ENCODE measurements at places on chromosomes 5 and 9.

GRCh38 chr5:112784726-112785125, 47.0 kb downstream of the APC start:
- peaks cover 5% of the 10 kb centered on the region for H3K36me3 ChIP-seq
- H3K4me1 ChIP-seq, result no peaks in the 10 kb centered on the region
- H3K27me3 ChIP-seq, result no peaks in the 10 kb centered on the region
- DNase-seq, result no peak
- H3K4me3 ChIP-seq, result no peak overlapping the region

- DNase-seq, result no peak
- H3K27ac ChIP-seq, result no peak overlapping the region
- H3K4me1 ChIP-seq, result no peaks in the 10 kb centered on the region
- H3K4me3 ChIP-seq, result no peak overlapping the region
These were observed 8.9 kb downstream of the RECK start for GRCh38 chr9:36045610-36046009.

- no peaks in the 10 kb centered on the region for H3K36me3 ChIP-seq
- peaks cover 9% of the 10 kb centered on the region for H3K4me1 ChIP-seq
- no peak for DNase-seq
These were observed 605 bp upstream of the DBN1 start for GRCh38 chr5:177474002-177474476.

GRCh38 chr9:90099262-90099963, 494.6 kb downstream of the GADD45G start:
- no peak overlapping the region for H3K4me3 ChIP-seq
- H3K27me3 ChIP-seq, result no peaks in the 10 kb centered on the region
- no peaks in the 10 kb centered on the region for H3K4me1 ChIP-seq
- DNase-seq, result no peak
- no peak overlapping the region for H3K27ac ChIP-seq
- H3K36me3 ChIP-seq, result no peaks in the 10 kb centered on the region

- H3K4me1 ChIP-seq, result no peaks in the 10 kb centered on the region
- H3K36me3 ChIP-seq, result no peaks in the 10 kb centered on the region
- H3K27ac ChIP-seq, result no peak overlapping the region
- H3K27me3 ChIP-seq, result no peaks in the 10 kb centered on the region
These were observed 123.7 kb downstream of the SNCAIP start for GRCh38 chr5:122435761-122436160.

DNA sequence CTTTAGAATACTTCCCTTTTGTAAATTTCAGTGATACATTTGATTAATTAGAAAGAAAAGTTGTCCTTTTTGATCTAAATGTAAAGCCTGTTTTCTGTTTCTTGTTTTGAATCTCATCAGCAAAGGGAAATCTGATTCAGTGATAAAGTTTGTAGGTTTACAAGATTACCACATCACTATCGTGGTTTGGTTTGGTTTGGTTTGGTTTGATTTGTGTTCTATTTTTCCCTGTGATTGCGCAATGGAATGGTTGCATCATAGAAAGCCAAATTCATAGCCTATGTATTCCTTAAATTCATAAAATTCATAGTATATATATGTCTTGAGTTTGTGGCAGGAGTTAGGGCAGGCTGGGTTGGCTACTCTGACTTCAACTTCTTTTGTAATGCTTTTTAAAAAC, 15.2 kb downstream of the SRFBP1 start:
- H3K4me3 ChIP-seq, result no peak overlapping the region
- H3K36me3 ChIP-seq, result no peaks in the 10 kb centered on the region
- no peak for DNase-seq
- no peaks in the 10 kb centered on the region for H3K4me1 ChIP-seq

GRCh38 chr9:19660019-19660418, 128.8 kb downstream of the SLC24A2 start:
- H3K27ac ChIP-seq, result no peak overlapping the region
- H3K27me3 ChIP-seq, result no peaks in the 10 kb centered on the region
- no peaks in the 10 kb centered on the region for H3K36me3 ChIP-seq
- DNase-seq, result no peak
- no peak overlapping the region for H3K4me3 ChIP-seq

DNA sequence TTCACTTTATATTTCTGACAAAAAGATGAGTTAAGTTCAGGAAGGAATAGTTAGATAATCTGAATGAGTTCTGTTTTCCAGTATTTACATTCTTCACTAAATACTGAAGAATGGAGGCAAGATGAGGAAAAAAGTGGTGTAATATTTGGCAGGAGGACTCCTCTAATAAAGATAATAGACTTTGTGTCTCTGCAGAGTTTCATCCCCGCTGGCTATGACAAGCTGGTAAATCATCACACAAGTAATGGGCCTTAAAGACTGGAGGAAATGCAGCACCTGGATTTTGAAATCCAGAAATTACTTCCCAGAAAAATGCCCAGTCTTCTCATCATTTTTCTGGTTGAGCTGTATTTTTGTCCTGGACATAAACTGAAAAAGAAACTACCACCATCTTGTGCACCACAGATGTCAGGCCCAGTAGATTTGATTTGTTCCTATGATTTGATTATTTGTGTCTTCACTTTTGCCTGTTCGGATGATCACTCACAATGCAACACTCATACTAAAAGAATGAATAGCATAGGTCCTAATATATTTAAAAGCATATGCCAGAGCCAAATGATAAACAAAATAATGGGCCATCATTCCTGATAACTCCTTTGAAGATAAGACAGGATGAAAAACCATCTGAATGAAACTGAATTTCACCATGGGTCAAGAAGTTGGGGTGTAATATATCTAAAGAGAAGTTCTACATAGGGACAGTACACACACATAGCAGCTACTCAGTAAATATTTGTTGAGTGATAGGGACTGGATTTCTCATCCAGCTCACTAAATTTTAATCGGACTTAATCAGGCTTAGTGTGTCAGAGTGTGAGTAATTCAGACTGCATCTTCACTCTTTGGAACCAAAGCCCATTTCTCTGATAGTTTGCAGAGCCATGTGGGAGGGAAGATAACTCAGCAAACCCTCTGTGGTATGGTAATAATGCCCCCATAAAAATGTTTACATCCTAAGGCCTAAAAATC, 200.5 kb downstream of the HINT1 start:
- H3K36me3 ChIP-seq, result no peaks in the 10 kb centered on the region
- H3K27ac ChIP-seq, result no peak overlapping the region
- no peaks in the 10 kb centered on the region for H3K27me3 ChIP-seq
- no peaks in the 10 kb centered on the region for H3K4me1 ChIP-seq

- H3K4me3 ChIP-seq, result no peak overlapping the region
- DNase-seq, result no peak
- H3K36me3 ChIP-seq, result no peaks in the 10 kb centered on the region
- H3K27ac ChIP-seq, result no peak overlapping the region
- no peaks in the 10 kb centered on the region for H3K27me3 ChIP-seq
- no peaks in the 10 kb centered on the region for H3K4me1 ChIP-seq
These were observed 402.4 kb downstream of the ARHGEF28 start for GRCh38 chr5:74028406-74028805.

- no peak for DNase-seq
- no peaks in the 10 kb centered on the region for H3K4me1 ChIP-seq
- H3K36me3 ChIP-seq, result no peaks in the 10 kb centered on the region
These were observed 148.6 kb upstream of the PPP1R26 start for GRCh38 chr9:135330685-135331590.

DNA sequence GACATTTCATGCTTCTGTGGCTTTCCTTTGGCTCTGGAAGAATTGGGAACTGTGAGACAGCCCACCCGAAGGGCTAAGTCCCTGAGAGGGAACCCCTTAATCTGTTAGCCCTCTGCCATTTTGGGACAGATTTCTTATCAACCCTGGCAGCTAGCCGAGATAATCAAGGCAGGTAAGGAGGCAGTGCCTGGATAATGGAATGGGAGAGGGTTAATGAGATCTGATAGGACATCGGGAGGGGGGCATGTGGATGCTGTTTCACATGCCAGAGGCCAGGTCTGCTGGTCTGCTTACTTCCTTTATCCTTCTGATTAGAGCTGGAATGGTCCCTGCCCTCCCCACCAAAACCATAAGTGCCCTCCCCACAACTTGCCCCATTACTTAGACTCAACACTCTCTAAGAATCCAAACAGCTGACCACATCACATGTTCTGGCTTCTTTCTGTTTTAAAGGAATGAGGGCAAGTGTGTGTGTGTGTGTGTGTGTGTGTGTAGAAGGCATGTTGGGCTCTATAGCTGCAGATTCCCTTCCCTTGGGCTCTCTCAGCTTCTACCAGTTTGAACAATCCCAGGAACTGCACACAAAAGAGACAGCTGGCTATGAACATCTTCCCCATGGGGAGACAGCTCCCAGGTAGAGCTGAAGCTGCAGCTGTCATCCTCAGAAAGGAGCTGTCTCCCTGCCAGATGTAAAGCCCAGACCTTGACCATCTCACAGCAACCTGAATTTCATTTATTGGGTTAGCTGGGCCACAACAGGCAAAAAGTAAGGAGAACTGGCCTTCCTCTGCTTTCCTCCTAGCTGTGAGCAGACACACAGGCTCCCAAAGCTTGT, 221.3 kb downstream of the PIK3R1 start:
- no peak overlapping the region for H3K4me3 ChIP-seq
- no peaks in the 10 kb centered on the region for H3K4me1 ChIP-seq
- no peaks in the 10 kb centered on the region for H3K36me3 ChIP-seq
- DNase-seq, result no peak
- no peaks in the 10 kb centered on the region for H3K27me3 ChIP-seq
- H3K27ac ChIP-seq, result no peak overlapping the region

DNA sequence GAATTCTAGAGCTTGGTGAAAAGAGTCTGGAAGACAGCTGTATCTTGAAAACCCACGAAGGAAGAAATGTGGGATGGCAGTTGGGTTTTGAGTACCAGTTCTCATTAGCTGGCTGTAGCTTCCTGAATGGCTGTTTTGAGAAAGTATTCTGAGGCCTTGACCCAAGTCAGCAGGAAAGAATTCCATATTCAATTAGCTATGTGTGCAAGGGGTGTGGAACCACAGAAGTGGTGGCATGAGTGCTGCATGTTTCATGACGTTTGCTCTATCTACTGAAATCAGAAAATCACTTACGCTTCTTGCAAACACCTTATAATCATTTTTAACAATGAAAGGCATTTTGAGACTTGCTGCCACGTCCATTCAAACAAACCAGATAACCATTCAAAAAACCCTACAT, 69.1 kb downstream of the TRPM3 start:
- DNase-seq, result no peak
- H3K4me3 ChIP-seq, result no peak overlapping the region
- H3K36me3 ChIP-seq, result no peaks in the 10 kb centered on the region
- no peaks in the 10 kb centered on the region for H3K4me1 ChIP-seq
- H3K27ac ChIP-seq, result no peak overlapping the region

- H3K27ac ChIP-seq, result no peak overlapping the region
- no peaks in the 10 kb centered on the region for H3K36me3 ChIP-seq
- H3K4me3 ChIP-seq, result no peak overlapping the region
- no peaks in the 10 kb centered on the region for H3K4me1 ChIP-seq
- no peaks in the 10 kb centered on the region for H3K27me3 ChIP-seq
These were observed 326.7 kb downstream of the PIK3R1 start for GRCh38 chr5:68542207-68542606.

DNA sequence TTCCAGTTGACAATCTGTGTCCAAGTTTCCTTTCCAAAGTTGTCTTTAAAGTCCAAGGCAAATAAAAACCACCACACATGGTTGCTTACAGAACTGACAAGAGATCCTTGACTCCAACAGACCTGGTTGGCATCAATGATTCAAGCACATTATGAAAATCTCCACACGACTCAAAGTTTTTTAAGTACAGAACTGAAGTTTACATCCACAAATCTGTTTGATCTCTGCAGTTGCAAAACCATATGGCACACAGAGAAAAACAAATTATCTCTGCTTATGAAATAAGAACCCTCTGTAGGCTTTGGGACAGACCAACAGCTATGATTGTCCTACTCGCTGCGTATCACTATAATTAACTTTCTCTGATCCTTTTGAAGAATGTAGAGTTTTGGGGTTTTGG, 60.8 kb downstream of the MLLT3 start:
- H3K27me3 ChIP-seq, result no peaks in the 10 kb centered on the region
- DNase-seq, result no peak
- no peak overlapping the region for H3K27ac ChIP-seq
- H3K4me3 ChIP-seq, result no peak overlapping the region
- peaks cover 14% of the 10 kb centered on the region for H3K4me1 ChIP-seq

DNA sequence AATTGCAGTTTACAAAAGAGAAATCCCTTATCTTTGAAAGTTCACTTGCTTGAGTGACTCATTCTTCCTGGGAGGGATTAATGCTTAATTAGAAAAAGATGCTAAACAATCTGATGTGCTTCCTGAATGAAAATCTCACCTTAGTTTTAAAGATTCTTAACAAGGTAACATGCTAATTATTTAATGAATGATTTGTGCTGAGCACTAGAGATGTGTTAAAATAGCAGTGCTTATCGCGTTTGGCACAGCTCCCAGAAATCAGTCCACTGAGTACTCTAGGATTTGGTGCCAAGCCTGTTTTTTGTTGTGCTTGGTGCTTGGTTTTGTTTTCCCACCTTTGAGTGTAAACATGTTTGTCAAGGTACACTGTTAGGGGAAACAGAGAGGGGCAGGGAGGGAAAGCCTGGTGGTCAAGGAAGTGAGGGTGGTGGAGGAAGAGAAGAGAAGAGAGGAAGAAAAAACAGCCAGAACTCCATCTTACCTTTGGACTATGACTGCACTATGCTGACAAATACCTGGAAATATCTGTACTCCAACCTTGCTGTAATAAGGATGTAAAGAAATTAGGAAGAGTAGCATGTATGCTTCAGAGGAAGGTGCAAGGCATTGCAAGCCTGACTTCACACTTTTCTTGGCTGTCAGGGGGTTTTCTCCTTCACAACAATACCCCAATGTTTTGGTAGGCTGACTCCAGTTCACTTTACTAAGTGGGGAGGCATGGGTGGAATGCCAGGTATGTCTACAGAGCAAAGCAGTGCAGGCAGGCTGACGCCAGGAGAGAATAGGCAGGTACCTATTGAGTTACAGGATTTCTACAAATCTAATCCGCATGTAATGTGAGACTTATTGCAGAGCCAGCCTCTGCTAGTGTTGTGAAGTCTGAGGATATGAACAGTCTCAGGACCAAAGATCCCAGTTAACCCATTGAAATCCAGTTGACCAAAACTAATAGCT, 157.2 kb upstream of the ISL1 start:
- H3K36me3 ChIP-seq, result no peaks in the 10 kb centered on the region
- no peak overlapping the region for H3K4me3 ChIP-seq
- no peaks in the 10 kb centered on the region for H3K4me1 ChIP-seq
- H3K27ac ChIP-seq, result no peak overlapping the region
- no peaks in the 10 kb centered on the region for H3K27me3 ChIP-seq
